Testis (tissue), 5 donors: ENCODE measurements at places on chromosomes 11 and 22. TPM values are rescaled to one million over a fixed set of nuclear protein-coding genes. Genes with fewer than 3 reads are reported as not detected.

MMP12 gene
- total RNA-seq: 0.25 TPM

LPXN gene
- total RNA-seq: 15.8 TPM

OR51A7 gene
- 0.24 TPM for total RNA-seq

OSBP2 gene
- total RNA-seq: 45.4 TPM

SLC6A5 gene
- 1.5 TPM for total RNA-seq

BIK gene
- 9.6 TPM for total RNA-seq

OR2D2 gene
- 2.8 TPM for total RNA-seq

ISX gene
- not detected for total RNA-seq

OR51I1 gene
- 1.1 TPM for total RNA-seq

SNX32 gene
- 3.2 TPM for total RNA-seq

ANO1 gene
- 25.4 TPM for total RNA-seq

MS4A12 gene
- 0.71 TPM for total RNA-seq

WNT11 gene
- 2.8 TPM for total RNA-seq

PGR gene
- 2.4 TPM for total RNA-seq

MYBPC3 gene
- 0.68 TPM for total RNA-seq

ADAMTS8 gene
- total RNA-seq: 0.39 TPM

AMPD3 gene
- 13.4 TPM for total RNA-seq

MS4A3 gene
- 1.2 TPM for total RNA-seq

GAB2 gene
- 10.9 TPM for total RNA-seq

MPZL3 gene
- total RNA-seq: 3.2 TPM

OPCML gene
- 0.16 TPM for total RNA-seq

SCO2 gene
- total RNA-seq: 4.1 TPM

KRTAP5-8 gene
- total RNA-seq: 0.39 TPM

PTPRJ gene
- total RNA-seq: 8.2 TPM

ZNF214 gene
- total RNA-seq: 7.3 TPM

APOL5 gene
- total RNA-seq: 0.31 TPM

POTEH gene
- total RNA-seq: 33.6 TPM

ASPHD2 gene
- total RNA-seq: 5.0 TPM

GGT1 gene
- total RNA-seq: 75.3 TPM

GALR3 gene
- total RNA-seq: 4.8 TPM

SLC22A9 gene
- total RNA-seq: not detected

SEZ6L gene
- total RNA-seq: 0.71 TPM
